ENCODE measurements at places on chromosomes 11 and 22.

GRCh38 chr22:49238181-49239141 is 589.2 kb downstream of the BRD1 start:
- DNase-seq, result no peak

DNA sequence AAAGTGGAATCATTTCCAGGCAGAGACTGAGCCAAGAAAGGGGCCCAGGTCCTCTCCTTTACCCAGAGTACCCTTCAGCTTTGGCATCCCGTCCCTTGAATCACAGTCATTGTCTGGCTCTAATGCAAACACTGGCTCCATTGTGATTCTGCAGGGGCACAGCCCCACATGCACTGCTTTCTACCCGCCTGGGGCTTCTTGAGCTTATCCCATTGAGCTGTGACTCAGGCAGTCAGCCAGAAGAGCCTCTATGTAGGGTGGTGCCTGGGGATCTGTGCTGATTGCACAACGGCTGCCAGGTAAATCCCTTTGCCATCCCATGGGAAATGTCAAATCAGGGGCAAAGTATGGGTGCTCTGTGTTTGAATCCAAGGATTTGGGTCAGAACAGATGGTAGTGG is 88.9 kb downstream of the RASSF10 start:
- DNase-seq, result no peak

DNA sequence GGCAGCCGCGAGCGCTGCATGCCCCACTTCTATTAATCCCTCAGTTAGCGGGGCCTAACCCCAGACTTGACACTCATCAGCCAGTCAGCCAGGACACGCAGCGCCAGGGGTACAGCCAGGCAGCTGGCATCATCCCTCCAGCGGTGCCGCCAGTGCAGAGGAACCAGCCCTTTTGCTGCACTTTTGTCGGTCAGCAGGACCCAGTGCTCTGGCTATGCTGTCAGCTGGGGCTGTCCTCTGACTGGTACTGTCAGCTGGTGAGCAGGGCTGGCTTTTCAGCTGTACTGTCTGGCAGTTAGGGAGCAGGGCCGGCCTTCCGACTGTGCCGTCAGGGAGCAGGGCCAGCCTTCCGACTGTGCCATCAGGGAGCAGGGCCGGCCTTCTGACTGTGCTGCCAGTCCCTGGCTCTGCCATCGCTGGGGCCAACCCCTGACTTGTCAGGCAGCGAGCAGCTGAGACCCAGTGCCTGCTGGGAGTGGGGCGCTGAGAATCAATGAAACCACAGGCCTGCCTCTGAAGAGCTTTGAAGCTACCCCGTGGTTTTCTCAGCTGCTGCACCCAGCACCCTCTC is 115.4 kb downstream of the KIAA1671 start:
- no peak for DNase-seq

- no peak for DNase-seq
Observed at GRCh38 chr11:59336176-59336575, 22.5 kb upstream of the OR5AN1 start.

- no peak for DNase-seq
Observed at GRCh38 chr22:45164270-45165088, 754 bp downstream of the NUP50 start.

GRCh38 chr22:39675947-39676346 is 105.4 kb downstream of the CACNA1I start:
- no peak for DNase-seq

GRCh38 chr11:83174008-83174407 is 17.1 kb downstream of the PCF11 start:
- DNase-seq, result no peak

GRCh38 chr11:63687845-63688244 is 6.5 kb downstream of the RTN3 start:
- no peak for DNase-seq

DNA sequence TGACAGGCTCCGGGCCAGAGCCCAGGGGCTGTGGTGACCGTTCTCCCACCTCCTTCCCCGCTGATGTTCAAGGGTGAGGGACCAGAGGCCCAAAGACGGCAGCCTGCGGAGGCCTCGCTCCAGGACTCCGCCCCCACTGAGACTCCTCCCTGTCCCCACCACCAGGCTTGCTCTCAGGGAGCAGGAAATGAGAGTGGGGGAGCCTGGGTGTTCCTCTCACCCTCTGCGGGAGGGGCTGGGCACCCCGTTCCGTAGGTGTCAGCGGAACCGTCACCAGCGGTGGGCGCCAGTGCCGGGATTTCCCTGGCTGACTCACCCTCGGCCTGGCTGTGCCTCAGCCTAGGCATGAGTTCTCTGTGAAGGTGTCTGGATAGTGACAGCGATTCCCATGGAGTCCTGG is 15.7 kb downstream of the DAGLA start:
- DNase-seq, result no peak

GRCh38 chr11:71986131-71986530 is 12.6 kb upstream of the IL18BP start:
- no peak for DNase-seq

GRCh38 chr11:110894224-110894623 is 182.0 kb upstream of the ARHGAP20 start:
- no peak for DNase-seq

- DNase-seq, result no peak
Observed at GRCh38 chr11:5809905-5810795, 1.4 kb downstream of the OR52N2 start.

- no peak for DNase-seq
Observed at GRCh38 chr22:23065069-23065451, 5.3 kb upstream of the GNAZ start.

DNA sequence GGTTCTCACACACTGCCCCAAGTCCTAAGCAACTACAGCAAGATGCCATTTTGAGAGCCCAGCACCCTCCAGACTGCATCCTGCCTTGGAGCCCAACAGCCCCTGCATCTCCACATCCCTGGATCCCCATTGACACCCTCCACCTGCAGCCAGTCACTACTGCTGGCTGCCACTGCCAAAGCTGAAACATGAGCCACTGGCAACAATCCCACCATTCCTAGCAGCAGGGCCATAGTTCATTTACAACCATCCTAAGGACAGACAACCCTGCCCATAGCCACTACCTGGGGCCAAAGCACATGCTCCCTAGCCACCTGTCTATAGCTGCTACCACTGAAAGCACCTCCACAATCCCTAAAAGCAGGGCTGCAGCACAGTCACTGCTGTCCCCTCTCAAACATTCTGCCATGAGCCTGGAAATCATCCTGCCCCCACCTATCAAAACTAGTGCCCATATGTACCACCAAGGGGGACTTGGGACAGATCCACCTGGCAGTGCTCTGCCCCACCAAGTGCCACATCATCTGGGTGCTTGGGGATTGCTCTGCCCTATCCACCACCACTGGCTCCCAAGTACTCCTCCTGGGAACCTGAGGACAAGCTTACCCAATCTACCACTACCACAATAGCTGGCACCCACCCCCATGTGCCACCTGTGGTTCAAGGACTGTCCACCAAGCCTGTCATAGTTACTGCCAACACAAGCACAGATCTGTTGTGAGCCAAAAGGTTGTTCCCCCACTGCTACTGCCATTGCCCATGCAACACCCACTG is 138.8 kb upstream of the SOX6 start:
- DNase-seq, result no peak

GRCh38 chr11:95245581-95245980 is 14.6 kb upstream of the SESN3 start:
- DNase-seq, result no peak

DNA sequence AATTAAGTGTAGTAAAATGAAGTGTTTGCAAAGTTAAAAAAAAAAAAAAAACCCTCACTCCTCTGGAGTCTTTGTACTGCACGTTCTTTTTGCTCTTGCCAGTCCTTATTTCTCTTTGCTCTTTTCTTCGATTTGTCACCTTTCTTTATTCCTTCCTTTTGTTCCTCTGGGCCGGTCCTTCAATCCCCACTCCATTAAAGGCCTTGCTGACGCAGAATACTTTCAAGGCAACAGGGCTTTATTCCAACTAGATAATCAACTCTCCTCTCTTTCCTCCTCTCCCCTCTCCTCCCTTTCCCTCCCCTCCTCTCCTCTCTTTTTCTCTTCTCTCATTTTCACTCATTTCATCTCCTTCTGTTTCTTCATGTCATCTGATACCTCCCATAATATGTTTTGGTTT is 138.2 kb upstream of the NTM start:
- DNase-seq, result no peak

DNA sequence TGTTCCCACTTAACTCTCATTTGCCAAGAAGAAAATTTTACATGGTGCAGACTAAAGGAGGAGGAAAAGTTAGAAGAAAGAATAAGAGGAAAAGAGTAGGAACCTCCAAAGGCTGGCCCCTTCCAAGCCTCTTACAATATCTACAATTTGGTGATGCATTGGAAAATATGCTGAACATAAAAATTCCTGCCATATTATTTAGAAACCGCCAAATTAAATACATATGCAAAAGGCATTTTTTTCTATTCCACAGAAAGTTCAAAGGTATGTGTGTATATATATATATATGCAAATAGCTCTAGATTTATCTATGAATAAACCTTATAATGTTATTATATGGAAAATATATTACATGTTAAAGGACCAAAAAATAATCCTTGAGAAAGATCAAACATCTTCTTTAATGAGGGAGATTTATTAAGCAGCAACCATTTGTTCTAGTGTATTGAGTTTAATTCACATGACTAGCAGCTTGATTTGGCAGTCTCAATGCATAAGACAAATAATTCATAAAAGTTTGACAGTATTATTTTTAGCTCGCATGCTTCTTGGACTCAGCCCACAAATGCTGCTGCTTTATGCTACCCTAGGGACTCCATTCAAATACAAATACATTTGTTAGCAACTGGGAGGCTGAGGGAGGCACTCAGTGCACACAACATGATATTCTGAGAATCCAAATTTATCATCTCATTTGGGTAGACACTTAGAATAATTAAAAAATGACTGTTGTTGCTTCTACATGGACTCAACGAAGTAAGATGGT is 184.9 kb downstream of the SBF2 start:
- DNase-seq, result no peak
